ENCODE measurements at places on chromosomes 2 and 18.

DNA sequence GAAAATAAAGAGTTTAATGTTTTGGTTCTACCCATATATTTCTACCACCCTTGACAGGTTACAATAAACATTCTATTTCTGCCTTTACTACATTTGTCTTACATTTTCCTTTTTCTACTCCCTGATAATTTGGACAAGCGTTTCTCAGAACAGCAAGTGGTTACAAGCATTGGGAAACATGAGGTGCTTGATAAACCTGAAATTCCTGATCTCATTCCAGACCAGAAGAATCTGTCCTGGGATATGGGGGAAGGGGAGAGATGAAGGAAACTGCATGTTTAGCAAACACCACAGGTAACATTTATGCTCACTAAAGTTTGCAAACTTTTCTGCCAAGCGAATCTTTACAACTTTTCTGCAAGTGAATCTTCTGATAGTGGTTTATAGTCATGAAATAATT lies 28.3 kb upstream of the DSC1 start:
- no peak for DNase-seq

DNA sequence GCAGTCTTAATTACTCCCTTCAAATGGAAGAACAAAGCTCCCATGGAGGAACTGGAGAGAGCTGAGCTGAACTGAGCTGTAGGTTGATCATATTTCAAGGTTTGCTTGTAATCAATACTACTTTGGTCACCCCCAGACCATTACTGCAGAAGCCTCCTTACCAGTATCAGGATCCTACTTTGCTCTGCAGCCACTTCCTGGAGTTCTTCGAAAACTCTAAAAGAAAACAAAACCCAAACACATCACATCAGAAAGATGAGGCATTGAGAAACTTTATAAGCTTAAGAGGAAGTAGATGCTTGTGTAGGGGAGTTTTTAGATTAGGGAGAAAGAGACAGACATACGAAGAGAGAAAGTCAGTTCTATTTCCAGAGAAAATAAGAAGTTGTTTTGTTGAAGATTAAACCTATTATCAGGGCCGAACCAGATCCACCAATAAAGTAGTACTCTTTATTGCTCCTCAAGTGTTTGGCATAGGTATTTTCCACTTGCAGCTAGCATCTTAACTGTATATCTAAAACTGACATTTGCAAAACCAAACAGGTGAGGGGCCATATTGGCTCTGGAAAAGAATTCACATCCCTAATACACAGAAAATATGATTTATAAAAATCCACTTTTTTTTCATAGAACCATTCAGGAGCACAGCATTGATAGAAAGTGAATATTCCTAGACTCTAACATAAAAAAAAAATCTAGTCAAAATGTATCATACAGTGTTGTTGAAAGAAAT lies 166.9 kb upstream of the KLF7 start:
- DNase-seq: no peak

- DNase-seq: no peak
Measured at GRCh38 chr2:85899284-85899683, 10.5 kb upstream of the ST3GAL5 start.

GRCh38 chr18:21242780-21243401 lies 859 bp downstream of the GREB1L start:
- no peak for DNase-seq

DNA sequence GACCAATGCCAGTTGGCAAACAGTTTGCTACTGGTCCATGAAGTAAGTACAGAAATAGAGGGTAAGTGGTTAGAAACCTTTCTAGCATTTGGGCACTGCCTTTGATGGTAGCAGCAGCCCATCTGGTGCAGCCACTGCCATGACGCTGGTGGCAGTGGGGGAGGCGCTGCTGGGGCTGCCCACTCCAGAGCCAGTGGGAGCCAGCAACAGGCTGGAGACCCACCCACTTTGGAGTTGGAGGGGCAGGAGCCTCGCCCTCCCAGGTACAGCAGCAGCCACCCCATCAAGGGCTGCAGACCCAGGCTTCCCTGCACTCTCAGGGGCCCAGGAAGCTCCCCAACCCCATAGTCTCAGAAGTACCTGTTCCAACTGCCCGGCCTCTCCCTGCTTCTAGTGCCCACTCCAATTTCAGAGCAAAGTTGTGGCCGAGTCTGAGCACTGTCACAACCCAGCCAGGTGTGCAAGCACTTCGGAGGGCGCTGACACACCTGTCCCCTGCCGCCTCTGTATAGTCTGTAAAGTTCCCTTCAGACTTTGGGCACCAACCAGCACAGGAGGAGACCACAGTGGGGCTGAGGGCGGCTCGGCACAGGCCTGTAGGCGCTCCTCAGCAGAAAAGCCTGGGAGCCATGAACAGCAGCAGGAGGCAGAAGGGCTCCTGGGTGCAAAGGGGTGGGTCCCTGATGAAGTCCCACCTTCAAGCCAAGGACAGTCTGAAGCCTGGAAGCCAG lies 125.6 kb upstream of the CCDC150 start:
- DNase-seq: no peak

DNA sequence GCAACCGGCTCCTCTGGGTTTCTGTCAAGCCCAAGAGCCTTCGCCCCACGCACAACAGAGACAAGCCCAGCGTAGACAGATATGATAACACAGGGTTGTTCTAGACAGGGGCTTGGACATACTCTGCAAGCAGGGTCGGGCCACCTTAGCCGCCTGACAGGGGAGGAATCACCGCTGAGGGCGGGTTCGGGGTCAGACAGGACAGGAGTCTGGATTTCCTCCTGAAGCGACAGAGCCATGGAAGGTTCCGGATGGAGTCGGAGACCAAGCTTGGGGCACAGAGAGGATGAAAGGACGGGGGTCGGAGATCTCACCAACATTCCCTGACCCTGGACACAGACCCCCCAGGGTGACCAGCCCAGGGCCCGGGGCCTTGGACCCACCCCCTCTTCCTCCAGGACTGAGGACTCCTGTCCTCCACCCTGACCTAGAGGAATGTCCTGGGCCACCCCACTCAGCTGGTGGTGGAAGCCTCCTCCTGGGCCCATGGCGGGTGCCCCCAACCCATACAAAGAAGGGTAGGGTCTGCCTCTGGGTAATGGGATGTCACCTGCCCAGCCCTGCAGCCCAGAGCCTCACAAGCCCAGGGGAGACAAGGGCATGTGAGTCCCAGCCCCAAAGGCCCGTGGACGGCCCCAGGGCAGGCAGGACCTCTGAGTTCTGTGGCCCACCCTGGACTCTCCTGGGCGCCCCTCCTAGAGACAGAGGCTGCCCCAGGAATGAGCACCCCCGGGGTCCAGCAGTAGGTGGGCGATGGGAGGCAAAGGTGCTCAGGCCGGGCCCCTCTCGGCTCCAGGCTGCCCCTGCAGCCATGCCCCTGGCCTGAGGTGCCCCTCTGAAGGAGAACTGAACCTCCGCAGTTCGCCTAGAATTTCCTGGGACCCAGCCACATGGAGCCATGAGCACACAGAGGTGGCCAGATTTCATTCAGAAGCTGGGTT lies 44.1 kb upstream of the GPC1 start:
- no peak for DNase-seq

GRCh38 chr18:79650959-79651358 lies 28.6 kb upstream of the CTDP1 start:
- DNase-seq: no peak

- no peak for DNase-seq
Measured at GRCh38 chr18:54181856-54182602, 42.4 kb downstream of the MBD2 start.

DNA sequence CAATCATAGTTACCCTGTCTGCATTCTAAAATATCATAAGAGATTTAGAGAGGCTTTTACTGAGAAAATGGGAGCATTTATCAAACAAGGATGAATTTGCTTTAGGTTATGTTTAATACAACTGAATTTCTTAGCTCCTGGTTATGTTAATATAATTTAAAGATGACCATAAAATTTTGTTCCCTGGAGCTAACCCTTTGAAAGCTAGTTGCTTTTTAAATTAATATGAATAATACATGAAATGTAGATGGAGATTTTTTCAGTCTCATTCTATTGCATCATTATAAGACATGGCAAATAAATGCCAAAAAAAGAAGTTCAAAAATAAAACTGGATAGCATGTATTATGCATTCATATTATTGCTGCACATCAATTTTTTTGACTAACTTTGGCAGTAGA lies 344.1 kb upstream of the NXPH2 start:
- DNase-seq: no peak

GRCh38 chr18:33316146-33316587 lies 124.4 kb downstream of the CCDC178 start:
- no peak for DNase-seq

DNA sequence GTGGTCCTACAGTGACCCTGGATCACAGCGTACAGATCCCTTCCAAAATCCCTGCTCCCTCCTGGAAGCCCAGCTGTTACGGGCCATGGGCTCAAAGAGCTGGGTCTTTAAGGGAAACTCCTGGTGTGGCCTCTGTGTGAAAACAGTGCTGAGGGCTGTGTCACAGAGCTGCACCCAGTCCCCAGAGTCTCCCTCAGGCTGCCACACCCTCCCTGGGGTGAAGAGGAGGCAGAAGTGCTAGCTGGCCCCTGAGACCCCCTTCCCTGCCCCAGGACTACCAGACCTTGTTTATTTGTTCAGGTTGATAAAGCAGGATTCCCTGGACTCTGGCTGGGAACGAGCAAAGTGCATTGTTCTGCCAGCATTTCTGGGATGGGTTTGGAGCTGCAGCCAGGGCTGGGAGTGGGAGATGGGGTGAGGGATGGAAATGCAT lies 7.7 kb downstream of the ATOH8 start:
- no peak for DNase-seq

- DNase-seq: no peak
Measured at GRCh38 chr2:108320326-108320922, 31.7 kb downstream of the SULT1C2 start.

GRCh38 chr2:26740890-26741302 lies 23.2 kb upstream of the SLC35F6 start:
- DNase-seq: no peak

DNA sequence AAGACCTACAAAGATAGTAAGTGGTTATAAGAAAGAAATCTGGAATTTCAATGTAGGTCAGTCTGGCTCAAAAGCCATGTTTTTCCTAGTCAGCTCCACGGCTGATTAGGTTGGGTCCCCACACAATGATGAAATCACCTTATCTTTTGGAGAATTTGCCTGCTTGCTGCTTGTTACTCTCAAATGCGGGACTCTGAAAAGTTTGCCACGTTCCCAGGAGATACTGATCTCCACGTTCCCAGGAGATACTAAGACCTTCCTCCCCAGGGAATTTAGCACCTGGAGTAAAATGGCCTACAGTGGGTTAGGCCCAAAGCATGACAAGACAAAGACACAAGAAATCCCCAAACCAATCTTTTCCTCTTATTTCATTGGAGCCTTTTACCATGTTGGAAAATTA lies 449.6 kb downstream of the TNS1 start:
- DNase-seq: no peak

DNA sequence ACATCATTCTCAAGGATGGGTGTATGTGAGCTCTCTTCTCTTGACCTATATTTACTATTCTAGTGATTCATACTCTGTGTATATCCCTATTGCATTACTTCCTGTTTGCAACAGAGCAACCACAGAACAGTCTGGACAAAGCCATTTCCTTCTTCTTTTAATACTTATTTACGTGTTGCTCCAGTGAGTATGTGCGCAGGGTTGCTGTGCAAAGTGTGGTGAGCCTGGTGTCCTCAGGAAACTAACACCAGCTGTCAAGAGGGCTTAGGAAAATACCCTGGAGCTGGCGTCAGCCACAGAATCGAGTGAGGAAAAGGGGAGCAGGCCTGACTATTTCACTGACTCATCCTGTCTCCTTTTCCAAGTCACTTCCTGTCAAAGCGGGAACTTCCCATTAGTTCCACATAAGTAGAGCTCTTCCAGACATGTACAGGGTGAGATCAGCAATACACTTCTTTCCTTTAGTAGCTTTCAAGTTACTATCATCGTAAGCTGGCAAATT lies 214.1 kb upstream of the COPS8 start:
- no peak for DNase-seq

All from stimulated activated CD4-positive, alpha-beta T cell treated with anti-CD3 and anti-CD28 coated beads, Interleukin-1b, Interleukin-23, amount 100 ng/mL, for 1 hour (primary cell).